ENCODE measurements at places on chromosomes 6 and 20.

GRCh38 chr20:41360831-41361756, 5.5 kb downstream of the EMILIN3 start:
- DNase-seq = no peak

DNA sequence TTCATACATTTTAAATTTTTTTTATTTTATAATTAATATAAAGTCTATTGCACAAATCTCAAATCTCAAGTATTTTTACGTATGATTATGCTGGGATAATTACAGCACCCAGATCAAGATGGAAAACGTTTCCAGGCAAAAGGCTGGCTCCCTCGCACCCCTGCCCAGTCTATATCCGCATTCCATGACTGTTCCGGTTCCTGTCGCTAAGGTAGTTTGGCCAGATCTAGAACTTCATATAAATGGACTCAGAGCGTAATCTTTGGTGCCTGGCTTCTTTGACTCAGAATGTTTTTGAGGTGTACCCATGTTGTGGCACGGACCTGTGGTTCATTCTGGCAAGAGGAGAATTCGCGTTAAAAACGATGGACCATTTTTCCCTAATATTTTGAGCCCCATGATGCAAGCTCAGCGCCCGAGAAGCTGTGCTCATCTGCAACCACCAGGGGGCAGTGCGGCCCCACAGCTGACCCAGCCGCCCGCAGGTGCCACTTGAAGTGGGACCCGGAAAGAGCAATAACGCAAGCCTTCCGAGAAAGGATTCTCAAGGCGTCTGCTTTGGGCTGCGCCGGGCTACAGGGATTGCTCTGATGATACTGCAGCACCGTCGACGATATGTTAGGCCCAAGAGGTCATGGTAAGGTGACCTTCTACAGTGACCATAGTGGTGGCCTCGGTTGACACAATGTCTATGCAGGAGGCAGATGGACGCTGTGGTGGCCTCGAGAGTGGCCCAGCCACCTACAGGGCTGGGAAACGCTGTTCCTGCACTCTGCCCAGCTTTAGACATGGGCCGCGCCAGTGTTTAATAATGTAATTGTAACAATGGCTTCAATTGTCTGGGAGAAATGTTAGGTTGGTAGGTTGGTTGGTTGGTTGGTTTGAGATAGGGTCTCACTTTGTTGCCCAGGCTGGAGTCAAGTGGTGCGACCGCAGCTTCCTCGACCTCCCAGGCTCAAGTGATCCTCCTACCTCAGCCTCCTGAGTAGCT, 160.1 kb downstream of the ZMYND8 start:
- DNase-seq = peak; percentile 69

- DNase-seq = no peak
Measured at GRCh38 chr6:47075168-47075567, 33.0 kb upstream of the ADGRF1 start.

- DNase-seq = no peak
Measured at GRCh38 chr6:144149558-144149893, 791 bp upstream of the STX11 start.

DNA sequence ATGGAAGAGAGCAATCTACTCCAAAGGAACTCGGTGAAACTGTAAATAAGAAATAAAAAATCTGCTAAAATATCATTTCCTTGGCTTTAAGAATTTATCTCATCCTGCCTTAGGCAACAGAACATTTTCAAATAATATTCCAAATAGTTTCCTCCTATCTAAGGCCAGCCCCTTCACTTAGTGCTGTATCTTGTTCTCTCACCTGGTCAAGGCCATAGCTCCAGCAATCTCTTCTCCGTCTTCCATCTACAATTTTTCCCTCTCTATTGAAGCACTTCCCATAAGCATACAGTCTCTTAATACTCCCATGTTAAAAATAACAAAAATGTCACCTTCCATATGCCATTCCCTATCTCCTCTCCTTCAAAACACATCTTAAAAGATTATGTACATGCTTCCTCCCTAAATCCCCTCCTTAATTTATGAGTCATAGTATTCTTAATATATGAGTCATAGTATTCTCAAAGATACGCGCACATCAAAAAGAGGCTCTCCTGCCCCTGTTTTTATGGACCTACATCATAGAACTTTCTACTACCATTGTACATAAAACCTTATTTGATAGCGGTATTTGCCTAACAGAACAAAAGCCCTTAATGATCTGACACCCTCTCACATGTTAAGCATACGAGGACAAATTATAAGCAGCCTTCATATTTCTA, 146.9 kb downstream of the PDE10A start:
- DNase-seq = no peak

GRCh38 chr6:20263059-20263458, 50.8 kb upstream of the MBOAT1 start:
- DNase-seq = no peak

- DNase-seq = peak; percentile 17
Measured at GRCh38 chr6:1424306-1424927, 35.0 kb downstream of the FOXF2 start.

DNA sequence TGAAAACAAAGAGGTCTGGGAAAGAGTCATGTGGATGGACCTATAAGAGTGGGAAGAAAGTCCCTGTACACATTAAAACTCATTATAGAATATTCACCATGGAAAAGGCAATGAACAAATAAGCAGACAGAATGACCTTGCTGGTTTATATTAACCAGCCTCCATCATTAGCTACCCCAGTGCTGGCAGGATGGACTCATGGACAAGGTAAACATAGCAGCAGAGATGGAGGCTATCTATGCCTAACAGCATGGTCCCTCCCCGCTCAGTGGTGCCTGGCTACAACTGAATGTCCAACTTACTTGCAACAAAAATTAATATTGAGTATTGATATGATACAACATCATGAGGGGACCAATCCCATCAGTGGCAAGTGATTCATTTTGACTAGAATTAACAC, 4.5 kb upstream of the ZKSCAN3 start:
- DNase-seq = no peak

DNA sequence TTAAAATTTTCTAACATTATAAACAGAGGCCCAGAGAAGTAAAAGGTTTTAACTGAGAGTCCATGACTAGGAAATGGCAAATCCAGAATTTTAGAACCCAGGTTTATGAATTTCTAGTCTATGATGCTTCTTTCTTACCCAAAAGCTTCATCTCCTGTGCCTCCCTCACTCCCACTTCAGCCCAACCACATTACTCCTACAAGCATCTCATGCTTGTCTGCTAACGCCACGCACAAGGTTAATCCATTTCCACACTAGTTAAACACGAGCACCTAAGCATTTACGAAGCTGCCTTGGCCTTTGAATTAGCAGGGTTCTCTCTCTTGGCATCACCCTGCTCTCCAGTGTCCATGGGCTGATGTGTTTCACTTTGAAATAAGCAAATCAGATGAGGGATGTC, 32.0 kb downstream of the TNFRSF21 start:
- no peak for DNase-seq

DNA sequence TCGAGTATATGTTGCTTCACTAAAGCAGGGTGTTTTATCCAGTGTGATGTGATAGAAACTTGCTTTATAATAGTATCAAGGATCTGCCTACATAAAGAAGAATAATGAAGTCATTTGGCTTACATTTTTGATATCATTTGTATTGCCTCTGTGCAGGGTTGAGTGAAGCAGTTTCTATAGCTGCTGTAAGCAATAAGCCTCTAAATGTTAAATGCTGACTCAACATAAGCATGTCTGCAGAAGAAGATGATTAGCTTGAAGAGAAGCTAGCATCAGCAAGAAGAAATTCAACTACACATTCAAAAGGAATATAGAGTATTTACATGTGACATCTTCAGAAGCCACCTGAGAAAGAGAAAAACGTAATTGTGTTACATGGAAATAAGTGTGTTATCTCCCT, 17.6 kb downstream of the SLC35F1 start:
- no peak for DNase-seq

- DNase-seq = no peak
Measured at GRCh38 chr6:12173181-12173580, 117.0 kb upstream of the EDN1 start.

- DNase-seq = no peak
Measured at GRCh38 chr6:88013554-88013953, 34.1 kb upstream of the SPACA1 start.

DNA sequence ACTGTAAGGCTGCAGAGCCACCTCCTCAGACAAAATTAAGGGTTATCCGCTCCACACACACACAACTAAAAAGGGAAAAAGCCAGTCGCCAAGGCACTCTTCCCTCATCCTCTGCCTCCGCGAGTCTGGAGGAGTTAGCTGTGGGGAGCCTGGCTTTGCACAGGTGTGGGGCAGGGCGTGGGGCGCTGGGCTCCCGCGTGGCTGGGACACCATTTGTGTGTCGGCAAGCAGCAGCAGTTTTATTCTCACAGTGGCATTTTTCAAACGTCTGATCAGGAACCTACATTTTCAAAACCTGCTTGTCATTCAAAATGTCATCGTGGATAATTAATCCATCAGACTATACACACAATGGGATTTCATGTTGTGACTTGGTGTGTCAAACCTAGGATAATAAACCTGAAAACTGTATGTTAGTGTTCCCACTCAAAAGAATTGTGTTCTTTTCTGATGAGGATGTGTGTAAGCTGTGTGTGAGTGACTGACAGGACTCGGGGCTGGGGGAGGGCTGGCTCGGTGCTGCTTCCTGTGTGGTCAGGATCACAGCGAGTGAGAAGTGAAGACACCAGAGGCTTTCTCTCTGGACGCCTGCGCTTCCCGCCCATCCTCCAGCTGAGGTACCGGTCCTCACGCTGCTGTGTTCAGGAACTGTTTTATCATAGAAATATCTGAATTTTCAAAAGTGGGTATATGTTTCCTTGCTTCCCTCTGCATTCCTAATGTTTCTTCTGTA, 83.1 kb downstream of the IRF4 start:
- DNase-seq = no peak

GRCh38 chr20:36483919-36484808, 57.2 kb upstream of the MYL9 start:
- no peak for DNase-seq

DNA sequence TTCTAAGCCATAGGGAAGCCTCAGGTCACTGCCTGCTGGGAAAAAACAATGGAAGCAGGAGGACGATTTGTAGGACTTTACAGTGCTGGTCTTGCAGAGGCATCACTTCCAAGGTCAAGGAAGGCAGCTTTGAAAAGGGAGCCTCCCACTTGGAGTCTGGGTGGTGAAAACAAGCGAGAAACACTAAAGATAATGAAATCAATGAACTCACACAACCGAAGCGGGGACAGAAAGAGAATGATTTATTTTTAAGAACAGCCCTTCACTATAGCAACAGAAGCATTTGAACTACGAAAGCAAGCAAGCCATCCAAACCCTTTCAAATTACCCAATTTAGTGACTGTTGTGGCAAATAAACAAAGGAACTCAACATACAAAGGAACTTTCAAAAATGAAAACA, 227.5 kb downstream of the THBS2 start:
- DNase-seq = no peak

- DNase-seq = no peak
Measured at GRCh38 chr20:39897781-39898466, 791.1 kb downstream of the MAFB start.

DNA sequence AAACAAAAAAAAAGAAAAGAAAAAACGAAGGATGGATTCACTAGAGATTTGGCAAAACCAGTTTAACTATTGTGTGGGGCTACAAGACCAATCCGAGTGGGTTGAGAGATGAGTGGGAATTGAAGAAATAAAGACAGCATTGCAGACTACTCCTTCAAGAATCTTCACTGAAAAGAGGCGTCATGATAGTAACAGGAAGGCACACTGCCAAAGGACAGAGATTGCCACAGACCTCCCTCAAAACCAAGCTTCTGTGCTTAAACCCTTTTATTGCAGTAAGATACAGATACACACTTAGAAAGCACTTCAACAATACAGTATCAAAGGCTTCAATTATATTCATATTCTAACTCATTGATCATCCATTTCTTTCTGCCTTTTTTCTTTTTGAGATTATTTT, 103.9 kb downstream of the IPCEF1 start:
- no peak for DNase-seq

GRCh38 chr20:23212464-23212995, 126.4 kb upstream of the CD93 start:
- no peak for DNase-seq

DNA sequence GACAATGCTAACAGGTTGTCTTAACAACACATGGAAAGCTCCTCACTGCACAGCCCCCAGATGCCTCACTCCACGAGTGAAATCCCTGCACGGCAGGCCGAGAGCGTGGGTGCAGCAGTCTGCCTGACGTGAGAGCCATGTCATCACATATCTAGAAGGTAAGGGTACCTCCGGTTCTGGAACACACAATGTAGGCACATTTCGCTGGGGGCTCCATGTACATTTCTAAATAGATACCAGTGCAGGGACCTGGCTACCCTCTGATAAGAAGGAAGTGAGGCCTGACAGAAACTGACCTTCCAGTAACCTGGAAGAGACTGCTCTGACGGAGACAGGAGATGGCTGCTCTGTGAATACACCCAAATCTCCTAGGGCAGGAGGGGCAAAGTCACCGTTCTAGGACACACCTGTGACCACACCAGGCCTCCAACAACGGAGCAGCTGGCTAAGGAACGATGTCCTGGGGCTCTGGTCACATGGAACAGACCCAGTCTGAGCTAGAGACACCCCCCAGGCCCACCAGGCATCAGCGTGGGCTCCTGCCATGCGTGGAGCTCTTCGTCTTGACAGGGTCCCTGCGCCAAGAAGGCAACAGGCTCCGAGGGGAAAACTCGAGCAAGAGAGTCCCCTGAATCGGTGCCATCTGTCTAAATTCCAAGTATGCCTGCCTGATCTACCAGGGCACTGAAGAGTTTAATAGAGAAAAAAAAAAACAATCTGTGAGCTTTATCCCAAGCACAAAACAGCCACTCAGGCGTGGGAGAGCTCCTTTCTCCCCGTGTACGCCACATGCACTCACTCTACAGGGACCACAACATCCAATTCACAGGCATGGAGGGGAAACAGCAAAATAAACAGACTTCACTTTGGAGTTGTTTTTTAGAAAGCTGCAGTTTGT, 27.5 kb downstream of the RNASET2 start:
- no peak for DNase-seq

GRCh38 chr6:31945507-31946369, at the start of gene CFB:
CFB (plus strand) TSS chr6:31946095; CDS start chr6:31946222, 127 bp downstream.
- DNase-seq = no peak

DNA sequence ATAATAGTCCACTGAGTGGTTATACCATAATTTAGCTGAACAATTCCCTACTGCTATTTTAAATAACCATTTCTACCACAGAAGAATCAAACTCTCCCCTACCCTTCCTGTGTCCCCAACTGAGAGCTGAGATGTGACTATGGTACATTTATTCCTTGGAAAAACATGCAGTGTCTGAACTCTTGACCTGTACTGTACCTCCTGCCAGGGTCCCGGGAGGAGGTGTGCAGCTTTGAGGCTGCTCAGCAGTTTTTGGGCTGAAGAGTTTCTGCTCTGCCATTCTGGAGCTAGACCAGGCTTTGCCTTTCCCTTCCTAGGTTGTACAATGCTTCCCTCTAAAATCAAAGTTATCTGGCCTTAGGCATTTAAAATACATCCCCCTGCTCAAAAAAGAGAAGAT, 275.1 kb upstream of the SGK1 start:
- no peak for DNase-seq

- DNase-seq = no peak
Measured at GRCh38 chr6:29620630-29621029, 12.4 kb downstream of the GABBR1 start.

GRCh38 chr6:85015396-85015990, 251.1 kb upstream of the TBX18 start:
- DNase-seq = peak; percentile 57

- DNase-seq = no peak
Measured at GRCh38 chr6:156852147-156852857, 75.1 kb downstream of the ARID1B start.

GRCh38 chr20:35329435-35330139, 37.4 kb upstream of the FAM83C start:
- peak; percentile 14 for DNase-seq

Measured in neuronal stem cell (in vitro differentiated cells).